ENCODE measurements at places on chromosomes 11 and 22.

GRCh38 chr11:1927026-1927847 lies 7.7 kb downstream of the TNNT3 start:
- DNase-seq = no peak

GRCh38 chr11:23540101-23540561 lies 679.9 kb upstream of the CCDC179 start:
- DNase-seq = peak; percentile 41

- DNase-seq = no peak
These were observed 120.8 kb downstream of the NAT10 start for GRCh38 chr11:34226210-34226609.

DNA sequence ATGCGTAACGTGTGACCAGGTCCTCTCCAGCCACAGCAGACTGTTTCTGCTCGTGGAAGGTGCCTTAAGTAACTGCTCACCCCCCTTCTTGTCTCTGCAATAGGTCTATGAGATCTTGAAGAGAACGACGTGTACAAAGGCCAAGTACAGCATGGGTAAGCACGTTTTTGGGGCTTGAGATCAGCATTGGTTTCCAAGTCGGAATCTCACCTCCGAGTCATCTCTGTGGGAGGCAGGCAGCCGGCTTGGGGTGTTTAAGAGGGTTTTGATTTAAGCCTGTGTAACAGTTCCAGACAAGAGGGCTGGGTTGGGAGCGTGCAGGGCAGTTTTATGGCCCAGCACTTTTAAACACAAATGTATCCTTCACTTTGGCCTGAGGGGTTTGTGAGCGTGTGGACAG lies 30.1 kb downstream of the ANO1 start:
- DNase-seq = peak; percentile 47

- DNase-seq = no peak
These were observed 95.0 kb downstream of the GRAMD1B start for GRCh38 chr11:123525097-123525496.

DNA sequence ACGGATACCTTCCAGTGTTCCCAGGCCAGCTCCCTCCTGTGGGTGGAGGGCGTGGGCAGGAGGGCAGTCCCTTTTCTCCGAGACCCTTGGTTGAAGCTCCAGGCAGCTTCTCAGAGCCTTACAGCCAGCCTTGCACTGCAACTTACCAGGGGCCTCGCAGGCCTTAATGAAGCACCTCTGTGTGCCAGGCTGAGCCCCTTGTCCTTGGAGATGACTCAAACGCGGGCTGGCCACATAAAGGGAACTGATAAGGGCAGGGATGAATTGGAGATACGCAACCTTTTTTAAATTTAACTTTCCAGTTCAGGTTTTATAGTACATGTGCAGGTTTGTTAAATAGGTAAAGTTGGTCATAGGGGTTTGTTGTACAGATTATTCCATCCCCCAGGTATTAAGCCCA lies 72.7 kb downstream of the WNT7B start:
- DNase-seq = no peak

DNA sequence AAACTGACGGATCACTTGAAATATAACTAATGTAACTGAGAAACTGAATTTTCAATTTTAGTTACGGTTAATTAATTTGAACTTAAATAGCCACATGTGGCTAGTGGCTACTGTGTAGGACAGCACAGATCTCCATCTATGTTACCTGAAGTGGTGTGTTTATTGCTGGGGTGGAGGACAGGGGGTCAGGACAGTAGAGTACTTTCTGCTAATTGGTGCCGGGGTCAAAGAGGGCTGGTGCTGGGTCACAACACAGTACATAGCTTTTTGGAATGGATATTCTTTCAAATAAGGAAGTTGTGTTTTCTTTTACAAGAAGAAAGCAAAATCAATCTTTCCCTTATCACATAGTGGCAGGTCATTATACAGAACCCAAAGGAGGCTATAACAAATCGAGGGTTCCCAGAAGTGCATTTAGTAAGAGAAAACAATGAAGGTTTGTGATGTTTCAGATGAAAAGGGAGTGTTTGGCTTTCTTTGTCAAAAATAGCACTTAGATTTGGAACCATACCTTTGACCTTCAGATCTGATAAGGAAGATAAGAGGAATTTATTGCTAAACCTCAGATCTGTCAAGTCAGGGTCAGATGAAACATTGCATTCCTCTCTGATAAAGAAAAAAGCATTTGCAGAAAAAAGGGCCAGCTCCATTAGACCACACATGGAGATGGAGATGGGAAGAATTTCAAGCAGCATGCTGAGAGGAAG lies 384.5 kb downstream of the AASDHPPT start:
- no peak for DNase-seq

DNA sequence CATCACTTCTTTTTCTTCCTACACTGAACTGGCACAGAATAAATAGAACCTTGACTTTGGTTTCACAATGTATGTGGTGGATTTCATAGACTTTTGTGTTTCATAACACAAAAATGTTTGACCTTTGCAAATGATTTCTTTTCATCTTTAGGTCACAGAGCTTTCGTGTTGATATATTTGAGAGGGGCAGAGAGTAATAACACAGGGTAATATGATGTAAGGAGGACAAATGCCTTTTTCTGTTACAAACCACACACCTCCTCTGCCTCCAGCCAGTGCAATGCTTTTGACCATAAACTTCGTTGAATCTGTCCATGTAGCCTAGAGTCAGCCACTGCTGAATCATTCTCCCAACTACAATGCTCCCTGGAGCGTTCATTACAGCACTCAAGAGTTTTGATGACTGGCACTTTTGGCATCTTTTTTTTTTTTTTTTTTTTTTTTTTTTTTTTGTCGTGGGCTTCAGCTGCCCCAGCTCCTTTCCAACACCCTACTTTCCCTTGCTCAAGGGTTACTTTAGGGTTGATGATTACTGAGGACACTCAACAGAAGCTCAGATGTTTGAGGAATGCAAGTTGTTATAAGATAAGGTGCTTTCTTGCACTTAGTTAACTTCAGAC lies 11.4 kb upstream of the CAT start:
- DNase-seq = peak; percentile 96

- DNase-seq = peak; percentile 60
These were observed 64.2 kb downstream of the RASSF10 start for GRCh38 chr11:13073119-13073981.

GRCh38 chr22:21568347-21569075 lies 997 bp downstream of the UBE2L3 start:
- peak; percentile 32 for DNase-seq

GRCh38 chr11:40292721-40293508 lies 1166.5 kb downstream of the LRRC4C start:
- no peak for DNase-seq

- DNase-seq = peak; percentile 11
These were observed 6.0 kb downstream of the NXPE1 start for GRCh38 chr11:114553642-114554041.

- no peak for DNase-seq
These were observed 28.2 kb downstream of the ST3GAL4 start for GRCh38 chr11:126383339-126384335.

DNA sequence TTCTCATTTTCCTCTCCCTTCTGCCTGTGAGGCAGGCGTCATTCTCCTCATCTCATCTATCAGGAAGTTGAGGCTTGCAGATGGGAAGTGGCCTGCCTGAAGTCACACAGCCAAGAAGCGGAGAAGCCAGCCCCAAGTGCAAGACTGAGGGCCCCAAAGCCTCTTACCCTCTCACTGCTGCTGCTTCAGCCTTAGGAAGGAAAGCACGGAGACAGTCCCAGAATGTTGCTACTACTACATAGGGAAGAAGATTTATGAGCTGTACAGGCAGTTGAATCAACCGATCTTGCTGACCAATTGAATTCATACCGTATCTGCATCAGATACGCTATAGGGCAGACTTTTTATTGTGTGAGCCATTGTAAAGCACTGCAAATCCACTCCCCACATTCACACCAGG lies 89.0 kb downstream of the CWC15 start:
- no peak for DNase-seq

- no peak for DNase-seq
These were observed 698 bp downstream of the PAK1 start for GRCh38 chr11:77472991-77473800.

DNA sequence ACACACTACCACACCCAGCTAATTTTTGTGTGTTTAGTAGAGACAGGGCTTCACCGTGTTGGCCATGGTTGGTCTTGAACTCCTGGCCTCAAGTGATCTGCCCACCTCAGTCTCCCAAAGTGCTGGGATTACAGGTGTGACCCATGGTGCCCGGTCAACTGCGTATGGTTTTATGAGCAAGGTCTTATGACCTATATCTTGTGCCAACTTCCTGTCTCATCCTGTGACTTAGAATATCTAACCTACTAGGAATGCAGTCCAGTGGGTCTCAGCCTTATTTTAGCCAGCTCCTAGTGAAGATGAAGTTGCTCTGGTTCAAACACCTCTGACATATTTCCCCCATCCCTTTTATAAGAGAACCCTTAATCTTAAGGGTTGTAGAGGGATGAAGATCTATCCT lies 66.1 kb upstream of the OR5AN1 start:
- DNase-seq = no peak

GRCh38 chr11:14898355-14898754 lies 6.3 kb upstream of the CYP2R1 start:
- DNase-seq = no peak

DNA sequence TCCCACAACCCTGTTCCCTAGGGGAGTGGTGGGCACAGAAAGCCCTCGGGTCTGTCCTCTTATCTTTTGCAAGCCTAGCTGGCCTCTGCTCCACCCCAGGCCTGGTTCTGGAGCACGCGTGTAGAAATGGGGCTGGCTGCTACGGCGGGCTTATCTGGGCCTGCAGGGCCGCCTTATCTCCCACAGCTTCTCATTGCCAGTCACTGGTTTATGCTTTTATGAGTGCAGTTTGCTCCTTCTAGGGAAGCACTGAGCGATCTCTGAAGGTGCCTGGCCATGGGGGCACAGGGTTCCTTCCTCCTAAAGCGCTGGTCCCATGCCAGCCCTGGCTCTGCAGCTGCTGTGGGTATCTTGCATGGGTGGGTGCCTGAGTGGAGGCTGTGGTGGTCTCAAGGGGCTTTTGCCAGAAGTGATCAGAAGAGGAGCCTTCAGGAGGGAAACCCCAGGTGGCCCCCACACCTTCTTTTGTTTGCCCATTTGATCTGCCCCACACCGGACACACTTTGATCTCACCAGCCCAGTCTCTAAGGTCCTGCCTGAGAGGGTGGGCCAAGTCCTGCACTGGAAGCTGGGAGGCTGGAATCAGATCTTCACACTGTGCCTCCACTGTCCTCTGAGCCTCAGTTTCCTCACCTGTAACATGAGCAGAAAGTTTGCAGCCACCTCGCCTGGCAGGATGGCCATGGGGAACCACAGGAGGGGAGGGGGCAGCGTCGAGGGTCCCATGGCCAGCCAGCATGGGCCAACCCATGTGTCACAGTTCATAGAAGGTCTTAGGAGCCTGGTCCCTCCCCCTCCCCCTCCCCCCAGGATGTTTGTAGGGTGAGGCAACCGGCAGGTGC lies 86.6 kb upstream of the FGF3 start:
- no peak for DNase-seq

GRCh38 chr11:49202287-49202976 lies 6.0 kb downstream of the FOLH1 start:
- no peak for DNase-seq

DNA sequence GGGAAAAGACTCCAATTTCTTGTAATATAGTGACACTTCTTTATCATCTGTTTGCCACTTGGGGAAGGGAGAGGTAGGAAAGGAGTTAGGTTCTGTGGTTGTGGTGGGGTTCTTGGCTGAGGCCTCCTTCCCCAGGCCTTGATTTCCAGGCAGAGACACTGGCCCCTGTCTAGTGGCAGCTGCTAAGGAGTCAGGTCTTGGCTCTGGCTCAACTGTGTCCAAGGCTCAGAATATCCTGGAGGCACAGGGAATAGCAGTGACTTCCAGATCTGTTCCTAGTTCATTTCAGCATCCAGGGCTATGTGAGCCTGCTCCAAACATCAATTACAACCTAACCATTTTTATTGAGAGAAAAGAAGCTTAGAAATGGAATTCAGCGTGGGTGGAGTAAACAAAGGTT lies 29.5 kb downstream of the PPFIBP2 start:
- DNase-seq = no peak

GRCh38 chr11:46397526-46397925 lies 6.0 kb upstream of the CHRM4 start:
- DNase-seq = no peak

GRCh38 chr11:75949023-75949672 lies 134.1 kb downstream of the UVRAG start:
- DNase-seq = peak; percentile 70

GRCh38 chr11:12701811-12702592 lies 27.8 kb downstream of the TEAD1 start:
- DNase-seq = no peak

- no peak for DNase-seq
These were observed 4.0 kb downstream of the EP300 start for GRCh38 chr22:41096391-41096790.

GRCh38 chr11:17743026-17743807 lies 8.6 kb downstream of the KCNC1 start:
- DNase-seq = no peak

GRCh38 chr11:2123628-2123960 lies 15.6 kb downstream of the IGF2 start:
- DNase-seq = no peak

DNA sequence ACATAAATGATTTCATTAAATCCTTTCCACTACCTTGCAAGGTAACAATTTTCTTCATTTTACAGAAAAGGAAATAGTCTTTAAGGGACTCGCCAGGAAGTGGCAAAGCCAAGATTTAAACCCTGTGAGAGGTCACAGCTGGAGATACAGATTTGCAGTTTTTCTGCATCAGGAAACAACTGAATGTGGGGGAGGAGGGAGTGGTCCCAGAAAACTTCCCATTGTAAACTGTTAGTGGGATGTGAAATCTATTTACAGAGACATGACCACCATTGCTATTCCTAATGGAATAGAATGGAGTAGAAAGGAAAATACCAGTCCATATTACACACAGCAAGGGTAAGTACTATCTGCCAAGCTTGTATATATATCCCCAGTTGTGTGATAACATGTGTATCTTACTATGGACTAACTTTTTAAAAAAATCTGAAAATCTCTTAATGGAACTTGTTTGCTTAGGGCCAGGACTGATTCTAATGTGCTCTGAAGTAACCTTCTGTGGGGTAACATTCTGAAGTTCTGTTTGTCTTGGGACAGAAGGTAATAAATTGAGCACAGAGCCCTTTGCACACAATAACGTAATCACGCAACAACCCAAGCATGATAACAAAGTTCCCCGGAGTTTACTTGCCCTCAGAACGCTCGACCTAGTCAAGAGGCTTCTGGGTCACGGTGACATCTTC lies 10.9 kb upstream of the TSKU start:
- DNase-seq = peak; percentile 16

DNA sequence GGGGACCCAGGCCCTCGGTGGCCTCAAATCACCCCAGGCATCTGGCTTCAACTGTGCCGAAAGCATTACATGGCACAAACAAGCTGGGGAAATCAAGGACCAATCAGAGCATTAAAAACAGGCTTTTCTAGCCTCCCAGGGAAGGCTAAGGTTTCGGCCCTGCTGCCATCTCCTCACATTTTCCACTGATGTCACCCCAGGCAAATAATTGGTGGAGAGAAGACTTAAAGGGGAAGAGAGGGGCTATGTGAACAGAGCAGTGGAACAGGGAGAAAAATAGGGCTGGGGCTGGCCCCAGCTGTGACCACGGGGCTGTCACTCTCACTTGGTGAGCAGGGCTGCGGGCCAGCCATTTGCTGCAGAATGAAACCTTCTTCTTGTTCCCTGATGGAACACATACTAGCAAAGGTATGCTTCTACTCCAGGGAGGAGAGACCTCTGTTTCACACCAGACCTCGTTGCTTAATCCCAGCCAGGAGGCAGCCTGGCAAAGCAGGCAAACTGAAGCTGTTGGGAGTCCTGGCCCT lies 581.3 kb downstream of the SOX6 start:
- no peak for DNase-seq

GRCh38 chr11:1499261-1499890 lies 12.8 kb upstream of the MOB2 start:
- DNase-seq = peak; percentile 6

- DNase-seq = no peak
These were observed 972.8 kb downstream of the OPCML start for GRCh38 chr11:132559331-132560036.

Data from AG10803 (cell line).